ENCODE measurements at places on chromosomes 12 and 14.

- no peak for DNase-seq
Measured at GRCh38 chr12:95328708-95329107, 111.1 kb downstream of the VEZT start.

DNA sequence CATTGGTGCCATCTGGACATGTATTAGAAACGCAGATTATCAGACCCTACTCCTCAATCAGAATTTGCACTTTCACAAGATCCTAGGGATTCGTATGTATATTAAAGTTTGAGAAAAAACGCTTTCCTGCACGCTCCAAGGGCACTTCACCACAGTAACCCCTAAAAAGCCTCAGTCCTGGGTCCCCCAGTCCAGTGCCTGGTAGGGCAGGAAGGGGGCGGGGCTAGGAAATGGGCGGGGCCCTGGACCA is 369 bp downstream of the DEPDC4 start:
- peak; percentile 95 for DNase-seq

DNA sequence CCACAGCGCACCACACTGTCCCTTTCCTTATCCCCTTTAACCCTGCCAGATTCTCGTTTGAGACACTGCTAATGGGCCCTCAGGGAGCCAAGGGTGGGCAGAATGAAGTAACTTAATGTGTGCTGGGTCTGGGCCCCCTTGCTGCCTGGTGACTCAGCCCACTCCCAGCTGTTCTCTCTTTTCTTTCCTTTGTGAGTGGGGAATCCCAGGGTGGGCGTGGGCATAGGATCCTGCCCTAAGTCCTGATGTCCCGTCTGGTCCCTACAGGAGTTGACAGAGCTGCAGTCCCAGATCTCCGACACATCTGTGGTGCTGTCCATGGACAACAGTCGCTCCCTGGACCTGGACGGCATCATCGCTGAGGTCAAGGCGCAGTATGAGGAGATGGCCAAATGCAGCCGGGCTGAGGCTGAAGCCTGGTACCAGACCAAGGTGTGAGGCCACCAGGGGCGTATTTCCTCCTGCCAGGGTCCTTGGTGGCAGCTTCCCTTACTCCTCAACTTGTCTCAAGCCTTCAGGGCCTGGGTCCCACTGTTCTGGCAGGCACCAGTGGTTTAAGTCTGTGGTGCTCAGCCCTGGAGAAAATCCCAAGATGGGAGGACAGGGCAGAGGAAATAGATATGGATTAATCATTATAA is 8.3 kb downstream of the KRT7 start:
- DNase-seq, result peak; percentile 54

GRCh38 chr14:35155962-35156361 is 33.6 kb downstream of the PRORP start:
- DNase-seq, result no peak

GRCh38 chr12:84397263-84397662 is 515.3 kb downstream of the SLC6A15 start:
- no peak for DNase-seq

DNA sequence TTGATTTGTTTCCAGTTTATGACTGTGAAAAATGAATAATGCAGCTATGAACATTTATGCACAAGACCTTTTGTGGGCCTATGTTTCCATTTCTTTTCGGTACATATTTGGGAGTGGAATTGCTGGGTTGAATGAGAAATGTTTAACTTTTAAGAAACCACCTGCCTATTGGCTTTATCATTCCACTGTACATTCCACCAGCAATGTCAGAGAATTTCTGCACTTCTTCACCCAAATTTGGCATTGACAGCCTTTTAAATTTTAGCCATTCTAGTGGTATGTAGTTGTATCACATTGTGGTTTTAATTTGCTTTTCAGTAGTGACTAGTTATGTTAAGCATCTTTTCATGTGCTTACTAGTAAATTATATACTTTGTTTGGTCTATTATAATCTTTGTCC is 317.0 kb upstream of the TMTC1 start:
- no peak for DNase-seq

DNA sequence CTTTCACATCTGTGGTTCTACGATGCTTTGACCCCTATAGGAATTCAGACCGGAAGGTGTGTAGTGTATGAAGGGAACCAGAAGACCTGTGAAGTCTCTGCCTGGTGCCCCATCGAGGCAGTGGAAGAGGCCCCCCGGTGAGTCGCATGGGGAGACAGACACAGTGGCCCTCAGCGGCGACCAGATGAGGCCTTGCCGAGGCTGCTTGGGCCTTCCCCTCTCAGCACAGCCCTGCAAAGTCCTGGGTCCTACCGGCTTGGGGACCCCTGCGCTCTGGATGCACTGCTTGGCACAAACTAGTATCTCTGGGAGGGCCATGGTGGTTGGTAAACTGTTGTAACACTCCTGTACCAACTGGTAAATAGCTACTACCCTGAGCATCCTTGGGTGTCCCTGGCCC is 29.7 kb downstream of the P2RX7 start:
- no peak for DNase-seq

- DNase-seq, result no peak
Measured at GRCh38 chr12:47067771-47068431, 11.5 kb upstream of the PCED1B start.

- no peak for DNase-seq
Measured at GRCh38 chr12:54937929-54938328, 46.6 kb downstream of the TESPA1 start.

- peak; percentile 82 for DNase-seq
Measured at GRCh38 chr12:6607751-6608591, 792 bp upstream of the CHD4 start.

DNA sequence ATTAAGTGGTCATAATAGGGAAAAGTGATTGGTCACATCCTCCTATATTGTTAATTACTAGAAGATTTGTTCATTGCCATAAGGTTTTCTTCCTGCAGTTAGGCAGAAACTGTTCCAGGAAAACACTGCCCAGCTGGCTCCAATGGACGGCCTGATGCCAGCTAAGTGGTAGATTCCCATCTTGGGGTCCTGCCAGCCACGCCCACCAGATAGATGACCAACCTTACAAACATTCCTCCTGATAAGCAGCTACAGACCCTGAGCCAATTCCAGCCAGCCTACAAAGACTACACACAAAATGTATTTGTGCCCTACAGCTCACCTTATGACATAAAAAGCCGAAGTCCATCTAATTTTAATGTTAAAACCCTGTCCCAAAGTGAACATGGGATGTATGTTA is 685.9 kb upstream of the USP15 start:
- DNase-seq, result no peak

GRCh38 chr14:100610511-100611217 is 23.4 kb upstream of the BEGAIN start:
- DNase-seq, result peak; percentile 56

DNA sequence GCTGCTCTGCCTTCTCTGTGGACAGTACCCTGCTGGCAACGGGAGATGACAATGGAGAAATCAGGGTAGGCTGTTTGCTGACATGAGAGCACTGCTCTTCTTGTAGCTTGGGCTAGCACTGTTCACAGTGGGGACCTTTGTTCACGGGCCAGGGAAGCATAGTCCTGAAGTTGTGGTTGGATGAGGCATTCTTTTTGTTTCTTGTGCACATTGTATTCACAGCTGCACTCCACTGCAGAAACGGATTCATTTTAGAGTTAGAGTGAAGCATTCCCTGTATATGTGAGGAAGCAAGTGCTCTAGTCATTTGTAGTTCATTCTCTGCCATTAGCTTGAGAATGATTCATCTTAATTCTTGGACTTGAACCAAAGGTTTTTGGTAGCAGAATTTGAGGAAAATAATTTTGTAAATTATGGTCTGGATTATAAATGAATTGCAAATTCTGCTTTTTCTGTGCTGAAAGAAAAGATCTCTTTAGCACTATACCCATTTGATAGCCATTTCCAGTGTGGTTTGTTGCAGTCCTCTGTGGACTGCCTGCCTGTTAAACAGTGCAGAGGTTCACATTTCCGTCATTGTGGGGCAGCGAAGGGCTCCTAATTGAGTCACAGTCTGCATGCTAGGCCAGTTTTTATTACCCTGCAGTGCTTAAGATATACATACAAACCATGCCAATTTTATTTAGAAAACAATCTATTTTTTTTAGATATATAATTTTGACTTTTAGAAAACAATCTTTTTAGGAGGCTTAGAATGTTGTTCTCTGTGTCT is 80.6 kb downstream of the APAF1 start:
- no peak for DNase-seq

GRCh38 chr12:100268835-100269564 is 2.0 kb downstream of the SCYL2 start:
- DNase-seq, result no peak

GRCh38 chr14:77369285-77369684 is 7.6 kb downstream of the TMED8 start:
- no peak for DNase-seq

DNA sequence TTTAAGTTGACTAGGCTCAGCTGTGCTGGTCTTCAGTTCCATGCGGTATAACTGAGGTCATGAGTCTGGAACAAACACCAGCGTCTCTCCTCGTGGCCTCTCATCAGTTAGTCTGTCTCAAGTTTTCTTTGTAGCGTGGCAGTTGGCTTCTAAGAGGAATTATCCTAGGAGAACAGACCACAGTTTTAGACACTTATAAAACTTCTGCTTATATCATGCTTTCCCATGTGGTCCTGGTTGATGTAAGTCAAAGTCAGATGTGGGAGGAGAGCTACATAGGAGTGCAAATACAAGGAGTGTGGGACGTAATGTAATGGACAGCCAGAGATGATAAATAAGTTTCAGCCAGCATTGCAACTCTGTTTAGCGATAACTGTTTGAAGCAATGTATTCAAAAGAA is 14.8 kb downstream of the PLEKHA5 start:
- DNase-seq, result no peak

- DNase-seq, result no peak
Measured at GRCh38 chr14:105980224-105980623, 453.8 kb downstream of the TMEM121 start.

DNA sequence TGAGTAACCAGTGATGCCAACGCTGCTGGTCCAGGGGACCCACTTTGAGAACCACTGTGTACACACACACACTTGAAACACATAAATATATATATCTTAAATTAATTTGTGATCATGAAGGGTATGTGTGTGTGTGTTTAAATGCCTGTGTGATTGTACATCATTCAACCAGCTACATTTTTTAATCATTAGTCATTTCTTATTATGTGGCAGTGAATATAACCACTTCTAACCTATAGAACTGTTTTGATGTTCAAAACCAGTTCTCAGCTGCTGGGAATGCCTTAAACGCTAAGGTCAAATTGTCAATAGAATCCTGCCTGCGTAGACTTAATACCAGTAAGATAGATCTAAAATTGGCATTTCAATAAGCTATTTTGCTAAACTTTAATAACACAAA is 330.0 kb downstream of the SYT1 start:
- DNase-seq, result no peak

GRCh38 chr12:32874975-32875374 is 21.6 kb downstream of the PKP2 start:
- DNase-seq, result no peak

DNA sequence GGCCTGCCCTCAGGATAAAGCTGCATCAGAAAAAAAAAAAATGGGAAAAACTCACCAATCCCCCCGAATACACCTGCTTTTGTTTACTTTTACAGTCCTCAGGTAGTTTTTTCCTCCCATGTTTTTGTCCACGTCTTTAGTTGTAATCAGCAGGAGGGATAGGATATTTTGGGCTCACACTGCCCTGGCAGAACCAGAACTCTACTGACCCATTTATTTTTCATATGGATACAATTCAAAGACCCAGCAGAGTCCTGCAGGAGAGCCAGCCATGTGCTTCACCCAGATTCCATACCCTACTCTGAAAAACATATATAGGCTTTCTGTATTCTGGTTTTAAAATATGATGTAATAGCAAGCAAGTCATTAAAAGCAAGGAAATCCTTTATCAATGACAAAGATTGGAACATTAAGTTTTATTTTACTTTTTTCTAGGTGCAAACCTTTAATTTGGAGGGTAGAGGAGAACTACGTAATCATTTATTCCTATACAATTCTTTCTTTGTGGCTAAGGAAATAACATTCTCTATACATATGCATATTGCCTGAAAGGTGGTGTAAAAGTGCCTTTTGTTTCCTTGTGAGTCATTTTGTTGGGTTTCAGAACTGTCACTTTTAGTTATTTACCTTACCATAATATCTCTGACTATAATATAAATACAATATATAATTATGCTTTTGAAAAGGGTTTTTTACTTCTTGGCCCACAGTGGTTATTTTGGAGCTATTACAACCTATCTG is 19.1 kb downstream of the DACT1 start:
- DNase-seq, result no peak

DNA sequence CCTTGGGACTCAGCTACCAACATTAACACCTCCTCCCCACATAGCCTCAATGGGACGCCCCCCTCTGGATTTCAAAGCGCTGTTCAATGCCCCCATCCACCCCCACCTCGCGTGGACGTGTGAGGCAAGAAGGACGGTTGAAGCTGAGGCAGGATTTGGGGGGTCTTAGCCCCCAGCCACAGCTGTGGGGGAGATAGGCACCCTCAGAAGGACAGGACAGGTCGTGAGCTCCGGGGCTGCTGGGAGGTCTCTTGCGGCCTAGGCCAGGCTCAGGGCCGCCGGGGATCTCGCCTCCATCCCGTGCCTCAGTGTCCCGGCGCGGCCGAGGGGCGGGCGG is 8.3 kb upstream of the SP7 start:
- DNase-seq, result peak; percentile 66

DNA sequence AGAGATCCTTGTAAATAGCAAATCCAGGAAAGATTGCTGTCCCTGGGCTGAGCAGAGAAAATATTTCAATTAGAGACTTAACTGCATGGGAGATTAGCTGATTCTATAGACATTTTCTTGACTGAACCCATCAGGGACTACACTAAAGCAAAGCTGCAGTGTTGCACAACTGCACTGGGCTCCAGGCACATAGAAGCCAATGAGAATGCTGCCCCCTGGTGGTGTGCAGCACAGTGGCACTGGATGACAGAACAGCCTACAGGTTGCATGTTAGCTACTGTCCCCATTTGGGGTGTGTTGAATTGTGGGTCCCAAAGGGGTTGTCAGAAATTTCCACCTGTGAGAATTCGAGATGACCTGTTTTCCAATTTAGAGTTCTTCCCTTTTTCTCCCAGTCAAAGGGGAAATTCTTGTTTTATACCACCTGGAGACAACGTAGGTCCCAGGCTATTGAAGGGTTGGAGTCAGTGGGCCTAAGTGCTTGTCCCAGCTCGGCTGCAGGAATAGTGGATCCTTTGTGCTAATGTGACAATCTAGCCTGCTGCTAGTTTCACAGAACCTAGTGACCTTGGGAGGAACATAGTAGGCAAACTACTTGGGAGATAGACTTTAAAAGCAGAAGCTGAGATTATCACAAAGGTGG is 114.7 kb downstream of the SLC8A3 start:
- DNase-seq, result no peak

DNA sequence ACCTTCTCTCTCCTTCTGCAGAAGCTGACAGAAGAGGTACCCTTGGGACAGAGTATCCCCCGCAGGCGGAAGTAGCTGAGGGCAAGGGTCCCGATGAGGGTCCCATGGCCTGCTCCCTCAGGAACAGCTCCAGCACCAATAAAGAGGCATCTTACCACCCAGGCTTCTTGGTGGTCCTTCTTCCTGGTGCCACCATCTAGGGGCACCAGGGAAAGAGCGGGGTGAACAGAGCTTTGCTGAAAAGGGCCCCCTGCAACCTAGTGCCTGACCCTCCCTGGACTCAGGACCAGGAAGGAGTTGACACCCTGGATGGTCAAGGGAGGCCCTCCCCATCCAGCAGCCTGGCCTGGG is 591 bp upstream of the IRF9 start:
- no peak for DNase-seq

Measured in sigmoid colon (tissue), 7 donors.